ENCODE measurements at places on chromosomes 6 and 20.

DNA sequence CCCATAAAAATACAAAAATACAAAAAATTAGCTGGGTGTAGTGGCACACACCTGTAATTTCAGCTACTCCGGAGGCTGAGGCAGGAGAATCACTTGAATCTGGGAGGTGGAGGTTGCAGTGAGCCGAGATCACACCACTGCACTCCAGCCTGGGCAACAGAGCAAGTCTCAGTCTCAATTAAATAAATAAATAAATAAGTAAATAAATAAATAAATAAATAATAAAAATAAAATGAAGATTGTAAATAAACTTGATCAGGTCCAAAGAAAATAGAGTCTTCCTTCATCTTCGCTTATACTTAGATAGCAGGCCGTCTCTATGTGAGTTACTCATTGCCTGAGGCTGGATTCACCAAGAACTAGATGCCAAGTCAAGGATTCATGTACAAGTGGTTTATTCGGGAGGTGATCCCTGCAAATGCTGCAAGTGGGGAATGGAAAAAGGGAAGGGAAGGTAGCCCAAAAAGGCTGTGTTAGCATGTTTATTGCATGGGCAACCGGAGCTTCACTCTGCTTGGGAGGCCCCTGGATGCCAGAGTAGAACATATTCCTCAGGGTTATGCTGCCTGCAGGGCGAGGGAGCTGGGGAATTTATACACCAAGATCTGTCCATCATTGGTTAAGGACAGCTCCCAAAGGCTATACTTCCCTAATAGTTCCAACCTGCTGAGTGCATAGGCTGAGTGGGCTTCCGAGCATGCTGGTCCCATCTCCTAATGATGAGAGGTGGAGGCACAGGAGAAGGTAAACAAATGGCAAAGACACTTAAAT lies 16.3 kb downstream of the PRND start:
- H3K27ac ChIP-seq: no peak overlapping the region
- H3K36me3 ChIP-seq: no peaks in the 10 kb centered on the region
- H3K4me3 ChIP-seq: no peak overlapping the region

DNA sequence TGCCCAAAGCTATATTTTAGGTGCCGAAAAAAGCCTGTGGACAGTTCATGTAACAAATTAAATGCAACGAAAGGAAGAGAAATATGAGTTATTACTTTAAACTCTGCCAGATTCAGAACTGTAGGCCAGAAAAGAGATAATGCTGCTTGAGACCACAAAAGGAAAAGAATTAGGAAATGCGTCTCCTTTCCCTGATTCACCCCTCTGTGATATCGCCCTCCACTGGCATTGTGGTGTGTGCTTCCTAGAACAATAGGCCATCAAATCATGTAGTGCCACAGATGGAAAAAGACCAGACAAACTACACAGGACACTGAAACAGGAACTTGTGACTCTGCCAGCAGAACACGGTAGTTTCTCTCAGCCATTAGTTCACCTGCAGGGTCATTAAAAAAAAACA lies 14.7 kb upstream of the LAMA4 start:
- peaks cover 4% of the 10 kb centered on the region for H3K4me1 ChIP-seq
- H3K36me3 ChIP-seq: no peaks in the 10 kb centered on the region
- H3K4me3 ChIP-seq: no peak overlapping the region
- peaks cover 9% of the 10 kb centered on the region for H3K27me3 ChIP-seq
- DNase-seq: no peak
- H3K27ac ChIP-seq: no peak overlapping the region

GRCh38 chr6:170051229-170052172 lies 239.4 kb downstream of the DLL1 start:
- H3K27ac ChIP-seq: peak overlapping the region; percentile 28
- peaks cover 10% of the 10 kb centered on the region for H3K27me3 ChIP-seq
- H3K4me1 ChIP-seq: no peaks in the 10 kb centered on the region
- H3K4me3 ChIP-seq: no peak overlapping the region

- no peak overlapping the region for H3K27ac ChIP-seq
- H3K27me3 ChIP-seq: no peaks in the 10 kb centered on the region
- no peak overlapping the region for H3K4me3 ChIP-seq
- no peak for DNase-seq
- no peaks in the 10 kb centered on the region for H3K4me1 ChIP-seq
Observed at GRCh38 chr6:56370561-56371211, 123.3 kb upstream of the COL21A1 start.

DNA sequence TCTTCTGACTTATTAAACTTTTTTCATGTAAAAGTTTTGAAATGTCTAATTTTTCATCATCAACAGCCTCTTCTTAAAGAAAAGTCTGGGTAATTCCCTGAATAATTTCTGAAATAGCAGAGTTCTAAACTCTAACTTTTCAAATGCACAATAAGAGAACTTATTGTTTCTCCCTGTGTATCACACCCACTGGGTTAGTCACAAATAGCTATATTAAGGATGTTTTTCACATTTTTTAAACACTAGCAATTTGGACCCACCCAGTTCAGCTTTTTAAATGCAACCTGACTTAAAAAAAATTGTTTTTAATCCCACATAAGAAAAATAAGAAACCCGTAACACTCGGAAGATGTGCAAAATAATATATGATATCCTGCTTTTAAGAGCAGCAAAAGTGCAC lies 61.4 kb upstream of the UTRN start:
- no peak for DNase-seq
- H3K27ac ChIP-seq: no peak overlapping the region
- H3K4me3 ChIP-seq: no peak overlapping the region
- H3K36me3 ChIP-seq: peaks cover 3% of the 10 kb centered on the region

GRCh38 chr6:44225579-44226325 lies 2.4 kb downstream of the SLC29A1 start:
- no peaks in the 10 kb centered on the region for H3K36me3 ChIP-seq
- H3K27me3 ChIP-seq: no peaks in the 10 kb centered on the region
- H3K4me1 ChIP-seq: peaks cover 20% of the 10 kb centered on the region
- no peak for DNase-seq
- no peak overlapping the region for H3K4me3 ChIP-seq
- no peak overlapping the region for H3K27ac ChIP-seq

GRCh38 chr20:36812594-36813463 lies 39.3 kb upstream of the DSN1 start:
- H3K27ac ChIP-seq: no peak overlapping the region
- no peaks in the 10 kb centered on the region for H3K27me3 ChIP-seq
- no peak overlapping the region for H3K4me3 ChIP-seq
- no peak for DNase-seq

- H3K36me3 ChIP-seq: no peaks in the 10 kb centered on the region
- no peak for DNase-seq
- H3K27ac ChIP-seq: no peak overlapping the region
- H3K27me3 ChIP-seq: peaks cover 5% of the 10 kb centered on the region
- H3K4me3 ChIP-seq: no peak overlapping the region
Observed at GRCh38 chr20:56616716-56617115, 12.4 kb upstream of the TFAP2C start.

- H3K4me3 ChIP-seq: no peak overlapping the region
- peaks cover 75% of the 10 kb centered on the region for H3K27me3 ChIP-seq
- H3K36me3 ChIP-seq: no peaks in the 10 kb centered on the region
- no peak for DNase-seq
Observed at GRCh38 chr20:58841539-58842264, 9.0 kb downstream of the GNAS-AS1 start.

GRCh38 chr6:85680388-85680787 lies 37.7 kb upstream of the SYNCRIP start:
- no peak for DNase-seq
- peaks cover 29% of the 10 kb centered on the region for H3K4me1 ChIP-seq
- peaks cover 35% of the 10 kb centered on the region for H3K36me3 ChIP-seq
- no peaks in the 10 kb centered on the region for H3K27me3 ChIP-seq

DNA sequence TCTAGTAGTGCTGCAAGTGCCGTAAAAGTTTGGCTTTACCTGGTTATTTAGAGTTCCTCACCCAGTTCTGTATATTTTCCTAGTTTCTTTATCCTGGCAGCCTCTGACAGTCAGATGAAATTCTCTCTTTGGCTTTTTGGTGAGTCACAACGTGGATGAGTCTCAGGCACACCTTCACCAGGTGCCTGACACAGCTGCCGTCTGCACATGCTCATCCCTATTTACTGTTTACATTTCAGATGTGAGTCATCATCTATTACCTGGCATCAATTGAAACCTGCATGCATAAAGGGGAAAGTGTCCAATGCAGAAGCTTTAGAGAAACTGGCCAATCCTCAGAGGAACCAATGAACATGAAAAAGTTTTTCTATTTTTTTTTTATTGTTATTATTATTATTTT lies 33.3 kb upstream of the ADGRF4 start:
- H3K4me1 ChIP-seq: no peaks in the 10 kb centered on the region
- H3K27me3 ChIP-seq: peaks cover 39% of the 10 kb centered on the region
- no peaks in the 10 kb centered on the region for H3K36me3 ChIP-seq
- DNase-seq: no peak
- no peak overlapping the region for H3K4me3 ChIP-seq

- no peaks in the 10 kb centered on the region for H3K4me1 ChIP-seq
- no peaks in the 10 kb centered on the region for H3K36me3 ChIP-seq
- no peak overlapping the region for H3K4me3 ChIP-seq
- H3K27me3 ChIP-seq: no peaks in the 10 kb centered on the region
- no peak overlapping the region for H3K27ac ChIP-seq
Observed at GRCh38 chr20:9180481-9181257, 111.8 kb downstream of the PLCB4 start.

- H3K4me3 ChIP-seq: no peak overlapping the region
- DNase-seq: no peak
- H3K27ac ChIP-seq: no peak overlapping the region
- no peaks in the 10 kb centered on the region for H3K4me1 ChIP-seq
- peaks cover 14% of the 10 kb centered on the region for H3K36me3 ChIP-seq
- H3K27me3 ChIP-seq: no peaks in the 10 kb centered on the region
Observed at GRCh38 chr6:57068061-57068460, 21.6 kb downstream of the KIAA1586 start.

- no peak overlapping the region for H3K27ac ChIP-seq
- no peaks in the 10 kb centered on the region for H3K4me1 ChIP-seq
- no peak overlapping the region for H3K4me3 ChIP-seq
Observed at GRCh38 chr6:102474041-102474807, 1080.7 kb downstream of the GRIK2 start.

- no peak overlapping the region for H3K27ac ChIP-seq
- H3K27me3 ChIP-seq: peaks cover 36% of the 10 kb centered on the region
- H3K36me3 ChIP-seq: no peaks in the 10 kb centered on the region
- no peak for DNase-seq
- H3K4me1 ChIP-seq: no peaks in the 10 kb centered on the region
Observed at GRCh38 chr20:57071954-57072583, 194.4 kb downstream of the BMP7 start.

DNA sequence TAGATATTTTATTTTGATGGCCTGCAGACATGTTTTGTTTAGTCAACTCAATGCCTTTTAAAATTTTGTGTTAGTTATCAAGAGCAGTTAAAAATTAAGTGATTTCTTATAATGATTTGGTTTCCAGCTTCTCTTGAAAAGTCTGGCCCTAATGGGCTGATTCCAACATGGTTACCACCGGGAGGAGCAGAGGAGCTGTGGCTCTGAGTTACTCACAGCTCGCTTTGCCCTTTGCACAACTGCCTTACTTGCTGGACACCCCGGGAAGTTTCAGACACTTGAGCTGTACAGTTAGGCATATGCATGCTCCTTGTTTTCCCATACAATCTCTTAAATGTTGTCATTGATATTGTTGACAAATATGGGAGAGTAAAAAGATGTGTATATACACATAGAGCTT lies 173.1 kb upstream of the MMS22L start:
- no peak overlapping the region for H3K4me3 ChIP-seq
- no peaks in the 10 kb centered on the region for H3K36me3 ChIP-seq
- no peaks in the 10 kb centered on the region for H3K27me3 ChIP-seq
- no peak for DNase-seq
- H3K4me1 ChIP-seq: no peaks in the 10 kb centered on the region
- H3K27ac ChIP-seq: no peak overlapping the region

- peaks cover 35% of the 10 kb centered on the region for H3K27me3 ChIP-seq
- DNase-seq: no peak
- no peaks in the 10 kb centered on the region for H3K4me1 ChIP-seq
- no peak overlapping the region for H3K4me3 ChIP-seq
Observed at GRCh38 chr20:47925593-47925992, 140.3 kb upstream of the SULF2 start.

- H3K4me3 ChIP-seq: no peak overlapping the region
- peaks cover 7% of the 10 kb centered on the region for H3K36me3 ChIP-seq
- H3K4me1 ChIP-seq: peaks cover 18% of the 10 kb centered on the region
- no peak overlapping the region for H3K27ac ChIP-seq
- DNase-seq: no peak
Observed at GRCh38 chr6:43811733-43812099, 41.7 kb downstream of the VEGFA start.

- no peak overlapping the region for H3K27ac ChIP-seq
- H3K4me1 ChIP-seq: no peaks in the 10 kb centered on the region
- H3K27me3 ChIP-seq: peaks cover 49% of the 10 kb centered on the region
- DNase-seq: no peak
- no peaks in the 10 kb centered on the region for H3K36me3 ChIP-seq
- H3K4me3 ChIP-seq: no peak overlapping the region
Observed at GRCh38 chr6:168574075-168574698, 133.2 kb downstream of the SMOC2 start.

GRCh38 chr20:12047838-12048432 lies 130.2 kb downstream of the BTBD3 start:
- H3K27ac ChIP-seq: no peak overlapping the region
- no peaks in the 10 kb centered on the region for H3K27me3 ChIP-seq
- DNase-seq: no peak
- H3K4me1 ChIP-seq: no peaks in the 10 kb centered on the region
- H3K36me3 ChIP-seq: peaks cover 2% of the 10 kb centered on the region

GRCh38 chr20:9038791-9039535 lies 29.9 kb upstream of the PLCB4 start:
- H3K27ac ChIP-seq: no peak overlapping the region
- no peak for DNase-seq
- no peaks in the 10 kb centered on the region for H3K36me3 ChIP-seq
- H3K4me3 ChIP-seq: no peak overlapping the region
- no peaks in the 10 kb centered on the region for H3K4me1 ChIP-seq

DNA sequence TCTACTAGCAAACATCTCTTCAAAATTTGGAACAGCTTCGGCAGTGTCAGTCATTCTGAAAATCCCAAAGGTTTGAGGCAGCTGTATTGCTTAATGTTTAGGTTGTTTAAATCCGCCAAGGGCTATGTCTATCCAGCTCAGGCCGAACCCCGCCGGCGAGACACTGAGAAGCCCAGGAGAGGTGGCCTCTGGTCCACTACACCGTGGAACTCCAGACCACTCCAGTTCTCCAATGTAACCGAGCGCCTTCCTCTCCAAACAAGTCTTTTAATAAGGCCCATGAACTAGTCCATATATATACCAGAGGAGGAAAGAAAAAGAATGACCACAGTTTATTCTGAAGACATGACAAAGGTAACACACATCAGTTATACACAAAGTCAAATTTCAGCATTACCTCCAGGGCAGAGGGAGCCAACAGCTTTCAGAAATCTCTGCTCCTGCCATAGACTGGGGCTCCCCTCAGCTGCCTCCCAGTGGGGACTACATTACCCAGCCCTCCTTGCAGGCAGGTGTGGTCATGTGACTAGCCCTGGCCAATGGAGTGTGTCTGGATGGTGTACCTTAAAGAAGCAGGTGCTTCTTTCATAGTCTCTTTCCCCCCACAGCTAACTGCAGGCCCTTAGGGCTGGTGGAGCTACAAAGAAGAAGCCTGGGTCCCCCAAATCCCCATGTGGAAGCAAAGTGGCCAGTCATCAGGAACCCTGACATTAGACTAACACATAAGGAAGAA lies at the start of gene RAMACL:
Gene RAMACL (minus strand): TSS at position 255 of the 733 bp plus-strand sequence. CDS start 201 bp downstream, at position 54.
- peaks cover 7% of the 10 kb centered on the region for H3K27me3 ChIP-seq
- no peaks in the 10 kb centered on the region for H3K4me1 ChIP-seq
- peak; percentile 26 for DNase-seq

All from effector memory CD8-positive, alpha-beta T cell (primary cell).